ENCODE measurements at places on chromosomes 4 and X. TPM values are rescaled to one million over a fixed set of nuclear protein-coding genes. Genes with fewer than 3 reads are reported as not detected.
A peak's percentile ranks its signal among the peaks of the same experiment; 100 is the strongest.

DNA sequence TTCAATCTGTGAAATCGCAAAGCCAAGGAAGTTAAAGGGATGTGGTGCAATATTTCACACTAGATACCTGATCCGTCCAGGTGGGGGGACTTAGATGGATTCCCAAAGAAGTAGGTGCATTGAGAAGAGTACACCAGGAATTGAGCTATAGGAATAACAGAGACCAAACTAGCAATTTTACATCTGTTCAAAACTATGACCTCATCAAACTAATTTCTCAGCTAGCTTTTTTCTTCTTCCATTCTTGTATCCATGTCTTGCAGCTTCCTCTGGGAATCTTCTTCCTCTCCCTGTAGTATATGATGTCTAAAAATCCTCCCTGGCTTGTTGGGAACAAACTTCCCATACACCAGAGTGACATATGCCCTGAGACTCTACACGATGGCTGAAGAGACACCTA is 51.0 kb upstream of the PTPN13 start:
- DNase-seq: no peak
- H3K36me3 ChIP-seq: no peaks in the 10 kb centered on the region
- no peaks in the 10 kb centered on the region for H3K27me3 ChIP-seq
- peaks cover 11% of the 10 kb centered on the region for H3K4me1 ChIP-seq

- no peak overlapping the region for H3K27ac ChIP-seq
- H3K4me1 ChIP-seq: no peaks in the 10 kb centered on the region
- DNase-seq: no peak
- no peaks in the 10 kb centered on the region for H3K36me3 ChIP-seq
- no peaks in the 10 kb centered on the region for H3K27me3 ChIP-seq
These were observed 211.5 kb downstream of the DHX15 start for GRCh38 chr4:24372881-24373280.

GRCh38 chr4:11503166-11503565 is 74.5 kb upstream of the HS3ST1 start:
- no peak overlapping the region for H3K4me3 ChIP-seq
- no peak overlapping the region for H3K27ac ChIP-seq
- no peaks in the 10 kb centered on the region for H3K4me1 ChIP-seq

DNA sequence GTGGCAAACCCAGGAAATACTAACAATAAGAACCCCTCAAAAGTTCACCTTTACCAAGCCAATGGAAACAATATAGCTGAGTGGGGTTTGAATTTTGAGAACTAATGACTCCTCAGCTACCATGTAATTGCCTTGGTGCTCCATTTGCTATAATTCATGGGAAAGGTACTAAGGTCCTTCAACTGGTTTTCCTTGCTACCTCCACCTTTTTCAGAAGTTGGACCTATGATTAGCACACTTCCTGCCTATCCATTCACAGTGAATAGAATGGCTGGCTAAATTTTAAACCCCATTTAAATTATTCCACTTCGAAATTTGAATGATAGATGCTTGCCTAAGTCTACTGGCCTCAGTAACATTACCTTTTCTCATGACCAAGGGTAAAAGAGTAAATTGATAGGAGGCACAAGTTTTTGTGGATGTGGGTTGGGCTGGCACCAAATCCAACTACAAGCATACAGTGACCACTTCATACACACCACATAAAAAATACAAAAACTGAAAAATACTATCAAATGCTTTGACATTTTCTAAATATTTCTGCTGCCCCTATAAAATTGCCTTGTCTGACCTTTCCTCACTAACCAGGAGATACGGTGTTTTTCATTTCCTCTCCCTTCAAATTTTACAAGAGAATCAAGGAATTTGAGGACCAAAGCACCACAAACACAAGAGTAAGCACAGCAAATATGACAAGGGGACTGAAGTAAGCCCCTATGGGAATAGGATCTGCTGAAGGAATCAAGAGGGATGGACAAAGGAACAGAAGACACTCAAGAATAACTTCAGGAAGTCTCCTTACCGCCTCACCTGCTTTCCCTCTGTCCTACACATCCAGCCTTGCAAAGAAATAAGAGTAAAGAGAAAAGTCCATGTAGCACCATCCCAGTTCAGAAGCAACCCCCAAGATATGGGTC is 255.5 kb downstream of the CHIC1 start:
- no peaks in the 10 kb centered on the region for H3K27me3 ChIP-seq
- H3K4me1 ChIP-seq: no peaks in the 10 kb centered on the region
- H3K27ac ChIP-seq: no peak overlapping the region
- no peak for DNase-seq

- peak overlapping the region; percentile 65 for H3K4me3 ChIP-seq
- no peak overlapping the region for H3K27ac ChIP-seq
- no peak for DNase-seq
- no peaks in the 10 kb centered on the region for H3K36me3 ChIP-seq
- H3K27me3 ChIP-seq: no peaks in the 10 kb centered on the region
- no peaks in the 10 kb centered on the region for H3K4me1 ChIP-seq
These were observed 600 bp downstream of the BEX4 start for GRCh38 chrX:103215425-103215991.

DNA sequence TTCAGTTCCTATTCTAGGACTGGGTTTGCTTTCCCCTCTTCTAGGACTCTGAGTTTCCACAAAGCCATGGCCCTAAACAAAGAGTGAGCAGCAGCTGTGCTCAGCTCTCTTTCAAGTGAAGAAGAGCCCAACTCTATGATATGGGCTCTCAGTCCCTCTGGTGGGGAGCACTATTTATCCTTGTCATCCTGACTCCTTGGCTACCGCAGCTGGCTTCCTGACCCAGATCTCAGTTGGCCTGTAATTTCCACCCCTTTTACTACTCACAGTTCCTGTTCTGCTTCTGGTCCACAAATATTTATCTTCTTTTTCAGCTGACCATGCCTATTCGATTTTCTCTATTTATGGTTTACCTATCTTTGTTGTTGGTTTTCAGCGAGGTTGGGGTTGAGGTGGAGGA is 33.8 kb downstream of the F8 start:
- no peaks in the 10 kb centered on the region for H3K36me3 ChIP-seq
- no peaks in the 10 kb centered on the region for H3K27me3 ChIP-seq
- H3K4me3 ChIP-seq: no peak overlapping the region
- DNase-seq: no peak
- no peak overlapping the region for H3K27ac ChIP-seq

DNA sequence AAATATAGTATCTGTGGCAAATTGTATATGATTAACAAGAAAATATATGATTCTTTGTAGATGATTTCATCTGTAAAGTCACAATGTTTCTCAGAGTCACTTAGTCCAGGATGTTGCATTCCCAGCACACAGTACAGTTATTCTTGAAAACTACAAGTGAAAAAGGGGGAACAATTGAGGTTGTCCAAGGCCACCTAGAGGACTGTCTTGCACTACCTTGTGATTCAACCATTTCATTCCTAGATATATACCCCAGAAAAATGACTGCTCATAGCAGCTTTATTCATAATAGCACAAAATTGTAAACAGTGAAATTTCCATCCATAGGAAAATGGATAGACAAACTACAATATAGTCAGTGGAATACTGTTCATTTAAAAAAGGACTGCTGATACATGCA is 16.0 kb downstream of the C4orf33 start:
- H3K4me3 ChIP-seq: no peak overlapping the region
- no peak overlapping the region for H3K27ac ChIP-seq
- H3K36me3 ChIP-seq: no peaks in the 10 kb centered on the region
- H3K27me3 ChIP-seq: no peaks in the 10 kb centered on the region

Gene PGK1
- total RNA-seq: 818 TPM

Data from GM23248 (cell line).